Ascending aorta (tissue), 2 donors: ENCODE measurements at places on chromosomes 4 and X.

GRCh38 chr4:55397126-55397436 lies 1.3 kb downstream of the TMEM165 start:
- H3K4me1 ChIP-seq: no peaks in the 10 kb centered on the region
- DNase-seq: no peak
- H3K36me3 ChIP-seq: no peaks in the 10 kb centered on the region
- no peaks in the 10 kb centered on the region for H3K27me3 ChIP-seq
- peak overlapping the region; percentile 97 for H3K4me3 ChIP-seq
- H3K27ac ChIP-seq: peak overlapping the region; percentile 100

DNA sequence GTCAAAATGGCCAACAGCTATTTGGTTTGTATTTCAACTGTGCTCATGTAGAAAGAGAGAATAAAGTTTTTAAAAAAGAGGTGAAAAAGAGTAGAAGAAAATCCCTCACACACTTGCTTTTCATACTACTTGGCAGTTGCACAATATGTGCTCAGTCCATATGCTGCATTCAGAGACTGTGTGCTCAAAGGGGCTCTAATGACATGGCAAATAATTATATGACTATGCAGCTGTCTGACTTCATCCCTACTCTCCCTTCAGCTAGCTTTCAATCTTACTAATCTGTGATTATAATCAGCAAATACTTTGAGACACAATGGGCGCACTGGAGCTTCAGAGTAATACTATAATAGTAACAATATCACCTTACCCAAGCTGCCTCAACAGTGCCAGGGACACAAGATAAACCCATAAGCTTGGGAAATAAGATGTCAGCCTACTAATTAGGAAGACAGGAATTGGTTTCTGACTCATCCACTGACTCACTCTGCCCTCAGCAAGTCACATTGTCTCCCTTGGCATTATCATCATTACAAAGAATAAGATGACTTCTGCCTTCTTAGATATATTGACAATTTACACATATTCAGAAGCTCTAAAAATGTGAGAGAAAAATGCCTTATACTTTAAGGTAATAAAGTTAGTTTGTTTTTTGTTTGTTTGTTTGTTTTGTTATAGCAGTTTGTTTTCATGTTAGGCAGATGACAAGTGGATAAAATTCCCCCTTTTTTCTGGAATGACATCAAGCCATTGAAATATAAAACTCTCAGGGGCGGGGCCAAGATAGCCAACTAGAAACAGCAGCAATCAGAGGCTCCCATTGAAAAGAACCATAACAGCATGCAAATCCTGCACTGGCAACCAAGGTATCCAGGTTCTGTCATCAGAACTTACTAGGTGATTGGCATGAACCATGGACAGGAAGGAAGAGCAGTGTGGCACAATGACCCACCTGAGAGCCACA lies 311.6 kb downstream of the FAM133A start:
- H3K27me3 ChIP-seq: no peaks in the 10 kb centered on the region
- H3K36me3 ChIP-seq: no peaks in the 10 kb centered on the region
- H3K4me1 ChIP-seq: no peaks in the 10 kb centered on the region
- no peak overlapping the region for H3K4me3 ChIP-seq
- H3K27ac ChIP-seq: no peak overlapping the region

DNA sequence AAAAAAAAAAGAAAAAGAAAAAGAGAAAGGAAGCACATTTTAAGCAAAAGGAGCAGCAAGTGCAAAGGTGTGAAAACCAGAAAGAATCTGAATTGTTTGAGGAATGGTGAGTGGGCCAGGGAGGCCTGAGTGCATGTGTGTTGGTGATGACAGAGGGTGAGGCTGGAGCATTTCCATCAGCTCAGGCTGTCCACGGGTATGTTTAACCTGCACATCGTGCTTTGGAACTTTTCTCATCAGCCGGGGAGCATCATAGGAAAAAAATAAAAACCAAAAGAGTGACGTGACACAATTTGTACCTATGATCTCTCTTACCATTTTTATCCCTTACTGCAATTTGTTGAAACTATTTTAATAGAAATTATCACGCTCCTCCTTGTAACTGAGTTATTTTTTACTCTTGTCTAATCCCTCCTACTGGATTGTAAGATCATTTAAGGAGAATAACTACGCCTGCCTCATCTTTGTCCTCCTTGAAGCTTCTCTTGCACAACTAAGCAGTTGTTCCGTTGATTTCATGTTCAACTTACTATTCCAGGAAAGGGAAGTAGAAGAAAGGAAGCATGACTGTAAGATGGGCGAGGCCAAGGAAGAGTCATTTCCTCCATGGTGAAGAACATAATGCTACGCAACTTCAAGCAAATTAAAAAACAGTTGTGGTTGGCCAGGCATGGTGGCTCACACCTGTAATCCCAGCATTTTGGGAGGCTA lies 7.0 kb downstream of the PALLD start:
- DNase-seq: no peak
- H3K27ac ChIP-seq: no peak overlapping the region
- H3K4me1 ChIP-seq: no peaks in the 10 kb centered on the region
- H3K4me3 ChIP-seq: no peak overlapping the region

- no peaks in the 10 kb centered on the region for H3K36me3 ChIP-seq
- no peaks in the 10 kb centered on the region for H3K27me3 ChIP-seq
- H3K27ac ChIP-seq: no peak overlapping the region
- H3K4me3 ChIP-seq: no peak overlapping the region
- H3K4me1 ChIP-seq: no peaks in the 10 kb centered on the region
Measured at GRCh38 chr4:84151574-84151973, 347.5 kb downstream of the NKX6-1 start.

DNA sequence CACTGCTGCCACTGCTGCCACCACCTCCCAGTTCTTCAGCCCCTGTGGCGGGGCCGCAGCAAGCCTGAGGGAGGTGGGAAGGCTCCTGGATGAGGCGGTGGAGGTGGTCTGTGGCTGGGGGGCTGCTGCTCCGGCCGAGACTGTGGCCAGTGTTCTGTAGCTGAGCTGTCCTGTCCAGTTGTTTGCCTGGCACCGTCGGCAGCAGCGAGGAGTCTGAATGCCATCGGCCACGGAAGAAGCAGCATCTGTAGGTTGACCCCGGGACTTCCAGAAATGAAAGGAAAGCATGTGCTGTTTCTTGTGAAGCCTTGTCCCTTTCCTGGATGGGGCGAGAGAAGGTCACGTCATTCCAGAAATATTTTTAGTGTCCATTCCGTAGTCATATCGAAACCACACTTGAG lies 3.3 kb downstream of the C4orf54 start:
- peaks cover 3% of the 10 kb centered on the region for H3K4me1 ChIP-seq
- H3K4me3 ChIP-seq: no peak overlapping the region
- H3K27ac ChIP-seq: no peak overlapping the region
- no peaks in the 10 kb centered on the region for H3K27me3 ChIP-seq
- no peak for DNase-seq
- H3K36me3 ChIP-seq: no peaks in the 10 kb centered on the region

DNA sequence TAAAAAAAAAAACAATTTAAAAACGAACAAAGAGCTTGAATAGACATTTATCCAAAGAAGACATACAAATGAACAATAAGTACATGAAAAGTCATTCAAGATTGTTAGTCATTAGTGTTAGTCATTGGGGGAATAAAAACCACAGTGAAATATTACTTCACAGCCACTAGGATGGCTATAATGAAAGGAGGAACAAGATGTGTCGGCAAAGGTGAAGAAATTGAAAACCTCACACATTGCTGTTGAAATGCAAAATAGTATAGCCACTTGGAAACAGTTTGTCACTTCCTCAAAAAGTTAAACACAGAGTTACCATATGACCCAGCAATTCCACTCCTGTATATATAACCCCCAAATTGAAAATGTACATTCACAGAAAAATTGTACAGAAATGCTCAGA lies 45.2 kb upstream of the SLC39A8 start:
- no peaks in the 10 kb centered on the region for H3K27me3 ChIP-seq
- H3K27ac ChIP-seq: no peak overlapping the region
- H3K4me1 ChIP-seq: no peaks in the 10 kb centered on the region
- DNase-seq: no peak
- no peak overlapping the region for H3K4me3 ChIP-seq
- no peaks in the 10 kb centered on the region for H3K36me3 ChIP-seq

- no peaks in the 10 kb centered on the region for H3K27me3 ChIP-seq
- peaks cover 6% of the 10 kb centered on the region for H3K36me3 ChIP-seq
- H3K4me3 ChIP-seq: no peak overlapping the region
- no peak for DNase-seq
- H3K4me1 ChIP-seq: no peaks in the 10 kb centered on the region
- no peak overlapping the region for H3K27ac ChIP-seq
Measured at GRCh38 chr4:168434993-168435392, 45.3 kb downstream of the DDX60L start.

DNA sequence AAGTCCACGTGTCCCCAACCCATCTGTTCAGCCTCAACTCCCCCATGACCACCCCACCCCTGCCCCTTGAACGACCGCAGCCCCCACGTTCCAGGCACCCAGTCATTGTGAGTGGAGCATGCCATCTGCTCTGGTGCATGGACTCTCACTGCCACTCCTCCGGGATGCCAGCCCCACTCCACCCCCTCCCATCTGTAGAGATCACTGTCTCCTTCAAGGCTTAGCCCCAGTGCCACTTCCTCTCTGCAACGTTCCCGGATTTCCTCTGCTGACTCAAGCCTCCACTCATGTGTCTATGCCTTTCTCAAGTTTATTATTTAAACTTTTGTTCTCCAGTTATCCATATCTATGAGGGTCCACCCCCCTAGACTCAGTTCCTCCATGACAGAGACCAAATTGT lies 54.0 kb downstream of the MAML3 start:
- no peak overlapping the region for H3K4me3 ChIP-seq
- no peaks in the 10 kb centered on the region for H3K27me3 ChIP-seq
- no peak overlapping the region for H3K27ac ChIP-seq
- peaks cover 27% of the 10 kb centered on the region for H3K4me1 ChIP-seq

DNA sequence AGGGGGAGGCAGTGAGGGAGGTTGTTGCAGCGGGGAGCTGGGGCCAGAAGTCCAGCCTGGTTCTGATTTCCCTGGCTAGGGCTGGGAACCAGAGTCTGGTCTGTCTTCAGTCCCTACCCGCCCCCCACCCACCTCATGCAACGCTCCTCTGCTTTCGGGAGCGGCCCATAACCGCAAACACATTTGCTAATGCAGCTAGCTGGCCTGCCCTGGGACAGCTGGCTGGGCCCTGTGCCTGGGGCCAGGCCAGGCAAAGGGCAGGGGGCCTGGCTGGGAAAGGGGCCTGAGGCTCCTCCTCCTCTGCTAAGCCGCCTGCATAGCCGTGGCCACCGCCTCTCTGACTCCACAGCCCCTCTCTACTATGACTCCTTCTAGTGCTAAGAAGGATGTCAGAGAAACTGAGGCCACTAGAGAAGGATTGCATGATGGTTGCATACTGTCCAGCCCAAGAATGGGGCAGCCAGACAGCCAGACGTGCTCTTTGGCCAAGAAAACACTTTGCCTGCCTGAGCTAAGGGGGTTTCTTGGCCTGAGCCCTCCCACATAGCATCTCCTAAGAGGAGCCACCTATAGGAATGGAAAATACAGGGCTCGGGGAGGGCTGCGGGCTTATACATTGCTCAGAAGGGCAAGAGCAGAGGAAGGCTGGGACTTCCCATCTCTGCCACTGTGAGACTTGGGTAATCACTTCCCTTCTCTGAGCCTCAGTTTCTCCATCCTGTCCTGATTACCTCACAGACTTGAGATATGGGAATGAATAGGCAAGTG lies 76.9 kb downstream of the PJA1 start:
- DNase-seq: no peak
- no peak overlapping the region for H3K4me3 ChIP-seq
- H3K27ac ChIP-seq: no peak overlapping the region
- H3K4me1 ChIP-seq: no peaks in the 10 kb centered on the region
- H3K27me3 ChIP-seq: no peaks in the 10 kb centered on the region
- H3K36me3 ChIP-seq: no peaks in the 10 kb centered on the region

- no peaks in the 10 kb centered on the region for H3K4me1 ChIP-seq
- H3K27ac ChIP-seq: no peak overlapping the region
- no peak overlapping the region for H3K4me3 ChIP-seq
Measured at GRCh38 chrX:38902972-38903492, 101.8 kb downstream of the MID1IP1 start.

GRCh38 chr4:175772170-175772705 lies 39.8 kb downstream of the GPM6A start:
- H3K36me3 ChIP-seq: no peaks in the 10 kb centered on the region
- no peak for DNase-seq
- no peaks in the 10 kb centered on the region for H3K4me1 ChIP-seq
- H3K4me3 ChIP-seq: no peak overlapping the region
- no peaks in the 10 kb centered on the region for H3K27me3 ChIP-seq

GRCh38 chr4:10619220-10619619 lies 65.3 kb downstream of the CLNK start:
- H3K4me1 ChIP-seq: no peaks in the 10 kb centered on the region
- H3K36me3 ChIP-seq: no peaks in the 10 kb centered on the region
- H3K27ac ChIP-seq: no peak overlapping the region
- H3K27me3 ChIP-seq: no peaks in the 10 kb centered on the region

DNA sequence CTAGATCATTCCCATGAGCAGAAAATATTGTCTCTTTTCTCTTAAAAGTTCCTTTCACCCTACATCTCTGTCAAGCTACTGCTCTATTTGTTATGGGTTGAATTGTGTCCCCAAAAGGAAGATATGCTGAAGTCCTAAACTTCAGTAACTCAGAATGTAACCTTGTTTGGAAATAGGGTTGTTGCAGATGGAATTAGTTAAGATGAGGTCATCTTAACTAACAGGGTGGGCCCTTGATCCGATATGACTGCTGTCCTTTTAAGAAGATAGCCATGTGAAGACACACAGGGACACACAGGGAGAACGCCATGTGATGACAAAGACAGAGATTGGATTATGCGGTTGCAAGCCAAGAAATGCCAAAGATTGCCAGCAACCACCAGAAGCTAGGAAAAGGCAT lies 12.8 kb upstream of the SLC39A8 start:
- no peaks in the 10 kb centered on the region for H3K36me3 ChIP-seq
- no peak overlapping the region for H3K4me3 ChIP-seq
- no peak for DNase-seq
- no peaks in the 10 kb centered on the region for H3K27me3 ChIP-seq
- peaks cover 8% of the 10 kb centered on the region for H3K4me1 ChIP-seq
